Left hindlimb (tissue), 1 donor: ENCODE measurements at places on chromosomes 11 and 22.

DNA sequence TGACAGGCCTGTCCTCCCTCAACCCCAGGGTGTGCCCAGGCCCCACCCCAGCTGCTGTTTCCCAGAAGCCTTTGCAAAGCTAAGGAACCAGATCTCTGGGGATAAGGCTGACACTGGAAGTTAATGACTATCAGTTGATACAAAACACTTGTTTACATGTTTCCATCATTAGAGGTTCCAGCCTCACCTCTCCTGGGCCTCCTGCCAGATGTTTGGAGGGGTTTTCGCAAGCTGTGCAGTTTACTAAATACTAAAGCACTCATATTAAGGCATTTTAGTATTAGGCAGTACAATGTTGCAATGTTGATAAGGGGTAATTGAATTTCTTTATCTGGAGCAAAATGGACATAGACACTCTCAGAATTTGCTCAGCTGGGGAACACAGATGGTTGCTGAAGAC lies 218.7 kb downstream of the INSC start:
- DNase-seq, result no peak

- no peak for DNase-seq
Measured at GRCh38 chr11:47413351-47413750, 5.0 kb downstream of the SLC39A13 start.

DNA sequence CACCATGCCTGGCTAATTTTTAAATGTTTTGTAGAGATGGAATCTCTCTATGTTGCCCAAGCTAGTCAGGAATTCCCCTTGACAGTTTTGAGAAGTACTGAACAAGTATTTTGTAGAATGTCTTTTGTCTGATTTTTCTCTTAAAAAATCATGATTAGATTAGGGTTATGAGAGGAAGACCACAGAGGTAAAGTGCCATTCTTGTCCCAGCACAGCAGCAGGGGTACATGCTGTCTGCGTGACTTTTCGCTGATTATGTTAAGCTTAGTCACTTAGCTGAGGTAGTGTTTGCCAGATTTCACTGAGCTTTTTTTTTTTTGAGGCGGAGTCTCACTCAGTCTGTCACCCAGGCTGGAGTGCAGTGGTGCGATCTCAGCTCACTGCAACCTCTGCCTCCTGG lies 13.6 kb upstream of the NUP160 start:
- DNase-seq, result no peak

- peak; percentile 54 for DNase-seq
Measured at GRCh38 chr11:17351510-17352176, at the start of gene NCR3LG1. TSS of gene NCR3LG1 (plus strand) at chr11:17351800. CDS start at chr11:17351970, 170 bp downstream.

GRCh38 chr11:14315130-14315529 lies 43.9 kb downstream of the RRAS2 start:
- DNase-seq, result no peak
